Stimulated activated CD4-positive, alpha-beta T cell treated with anti-CD3 and anti-CD28 coated beads, TNF-alpha, amount 100 ng/mL, for 4 hours (primary cell): ENCODE measurements at places on chromosomes 7 and 10.

DNA sequence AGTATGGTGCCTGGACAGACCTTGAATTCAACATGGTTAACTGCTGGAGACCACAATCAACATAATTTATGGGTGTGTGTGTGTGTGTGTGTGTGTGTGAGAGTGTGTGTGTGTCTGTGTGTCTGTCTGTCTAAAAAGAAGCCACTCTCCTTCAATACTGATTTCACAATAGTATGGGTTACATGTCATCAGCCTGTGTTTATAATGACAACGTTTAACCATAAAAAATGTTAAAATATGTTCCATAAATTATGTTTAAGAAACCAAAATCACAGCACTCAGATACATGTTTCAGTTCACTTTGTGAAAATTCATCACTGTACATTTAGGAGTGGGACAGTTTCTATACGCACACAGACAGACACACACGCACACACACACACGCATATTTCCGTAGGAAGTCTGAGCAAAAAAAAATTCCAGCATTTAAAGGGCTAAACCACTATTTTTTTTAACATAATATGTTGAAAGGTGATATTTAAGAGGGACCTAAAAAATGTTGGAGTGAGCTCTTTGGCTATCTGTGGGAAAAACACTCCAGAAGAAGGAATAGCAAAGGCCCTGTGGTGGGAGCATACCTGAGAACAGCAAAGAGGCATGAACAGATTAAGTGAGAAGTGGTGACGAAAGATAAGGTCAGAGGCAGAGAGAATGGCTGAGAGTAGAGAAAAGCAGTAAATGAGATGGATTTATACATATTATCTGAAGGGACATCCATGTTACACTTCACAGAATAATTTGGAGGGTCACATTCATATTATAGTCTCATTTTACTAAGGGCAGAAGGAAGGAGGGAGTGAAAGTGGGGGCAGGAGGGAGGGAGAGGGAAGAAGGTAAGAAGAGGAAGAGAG lies 10.9 kb downstream of the PDZD8 start:
- no peak for DNase-seq

- no peak for DNase-seq
Measured at GRCh38 chr7:46934198-46934825, 647.6 kb downstream of the TNS3 start.

DNA sequence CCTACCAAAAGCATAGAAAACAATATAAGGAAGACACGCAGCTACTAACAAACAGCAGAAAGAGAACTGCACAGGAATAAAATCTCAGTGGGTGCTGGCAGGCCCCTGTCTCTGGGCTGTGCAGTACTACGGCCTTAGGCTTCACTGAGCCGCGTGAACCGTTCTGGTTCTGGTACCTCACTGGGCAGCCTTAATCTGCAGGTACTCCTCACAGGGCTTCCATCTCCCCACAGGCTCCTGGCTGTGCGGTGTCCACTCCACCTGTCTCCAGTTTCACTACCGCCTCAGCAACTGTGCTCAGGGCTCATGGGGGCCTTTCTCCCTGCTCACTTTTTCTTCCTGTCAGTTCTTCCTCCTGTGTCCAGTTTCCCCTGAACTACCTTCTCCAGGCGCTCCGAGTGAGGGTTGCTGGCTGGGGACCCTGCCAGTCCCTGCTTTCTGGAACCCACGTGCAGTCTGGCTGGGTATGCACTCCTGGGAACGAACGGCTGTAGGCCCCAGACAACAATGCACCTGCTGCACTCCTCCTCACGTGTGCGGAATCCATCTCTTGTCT lies 75.7 kb downstream of the VIPR2 start:
- DNase-seq, result no peak

DNA sequence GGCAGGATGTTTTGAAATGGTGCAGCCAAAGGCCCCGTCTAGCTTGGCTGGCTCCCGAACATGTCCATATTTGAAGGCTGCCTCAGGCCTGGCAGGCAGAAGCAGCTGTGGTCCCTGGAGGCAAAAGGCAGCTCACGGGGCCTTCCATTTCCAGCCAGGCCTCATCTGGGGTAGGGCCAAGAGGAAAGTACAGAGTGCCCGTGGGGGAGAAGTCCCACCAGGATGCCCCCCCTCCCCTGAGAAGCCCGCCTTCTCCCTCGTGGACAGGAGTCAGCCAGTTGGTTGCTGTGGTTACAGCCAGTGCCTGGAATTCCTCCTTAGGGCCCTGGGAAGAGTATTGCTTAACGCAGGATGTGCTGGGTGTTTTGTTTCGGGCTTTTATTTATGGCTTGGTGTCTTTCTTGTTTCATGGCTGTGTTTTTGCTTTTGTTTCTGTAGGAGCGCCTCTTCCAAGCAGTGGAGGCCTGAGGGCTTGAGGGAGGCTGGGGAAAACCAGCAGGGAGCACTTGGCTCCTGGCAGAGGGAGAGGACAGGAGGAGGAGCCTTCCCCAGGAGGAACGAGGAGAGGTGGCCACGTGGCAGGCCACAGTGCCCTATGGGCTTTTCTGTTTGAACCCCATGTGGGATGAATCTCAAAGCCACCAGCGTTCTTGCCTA lies 45.4 kb downstream of the CHST3 start:
- DNase-seq, result no peak

DNA sequence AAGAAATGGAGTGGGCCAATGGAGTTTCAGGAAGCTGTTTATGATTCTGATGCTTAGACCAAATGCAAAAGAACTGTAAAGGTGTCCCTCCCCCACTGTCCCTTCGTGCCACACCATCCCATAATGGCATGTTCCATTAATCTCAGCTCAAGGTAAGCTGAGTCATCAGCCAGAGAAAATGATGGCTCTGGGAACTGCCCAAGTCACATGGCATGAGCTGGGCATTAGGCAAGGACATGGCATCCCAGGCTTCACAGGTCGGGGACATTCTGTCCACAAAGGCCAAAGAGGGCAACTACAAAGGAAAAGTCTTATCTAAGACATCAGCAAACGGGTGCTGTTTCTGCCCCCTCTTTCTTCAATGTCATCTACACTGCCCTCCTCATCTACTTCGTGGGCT lies 44.9 kb downstream of the DLG5 start:
- no peak for DNase-seq

DNA sequence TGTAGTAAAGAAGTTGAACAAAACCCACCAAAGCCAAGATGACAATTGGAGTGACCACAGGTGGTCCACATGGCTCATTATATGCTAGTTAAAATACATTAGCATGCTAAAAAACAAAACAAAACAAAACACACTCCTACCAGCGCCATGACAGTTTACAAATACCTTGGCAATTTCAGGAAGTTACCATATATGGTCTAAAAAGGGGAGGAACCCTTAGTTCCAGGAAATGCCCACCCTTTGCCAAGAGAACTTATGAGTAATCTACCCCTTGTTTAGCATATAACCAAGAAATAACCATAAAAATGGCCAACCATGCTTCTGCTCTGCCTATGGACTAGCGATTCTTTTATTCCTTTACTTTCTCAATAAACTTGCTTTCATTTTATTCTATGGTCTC lies 979.1 kb upstream of the POT1 start:
- DNase-seq, result no peak

- no peak for DNase-seq
Measured at GRCh38 chr10:120511165-120511564, 54.1 kb downstream of the PLPP4 start.

DNA sequence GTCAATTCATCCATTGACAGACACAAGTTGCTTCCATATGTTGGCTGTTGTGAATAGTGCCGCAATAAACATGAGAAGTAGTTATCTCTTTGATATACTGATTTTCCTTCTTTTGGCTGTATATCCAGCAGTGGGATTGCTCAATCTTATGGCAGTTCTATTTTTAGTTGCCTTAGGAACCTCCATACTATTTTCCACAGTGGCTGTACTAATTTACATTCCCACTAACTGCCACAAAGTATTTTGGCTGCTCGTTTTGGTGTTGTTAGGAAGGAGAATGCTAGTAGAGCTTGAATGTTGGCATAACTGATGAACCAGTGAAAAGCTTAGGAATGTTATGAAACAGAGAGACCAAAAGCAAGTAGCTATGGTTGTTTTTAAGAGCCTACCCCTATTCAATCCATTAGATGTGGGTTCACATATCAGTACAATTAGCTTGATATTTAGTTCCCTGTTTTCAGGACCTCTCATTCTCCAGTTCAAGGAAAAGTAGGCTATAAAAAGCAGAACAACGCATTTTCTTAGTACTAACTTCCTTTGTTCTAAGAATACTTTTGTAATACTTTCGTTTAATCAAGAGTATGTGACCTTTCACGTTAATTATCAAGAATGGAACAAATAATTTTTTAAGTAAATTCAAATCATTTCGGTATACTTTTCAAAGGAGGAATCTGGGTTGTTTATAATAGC lies 100.3 kb downstream of the FAS start:
- DNase-seq, result no peak

DNA sequence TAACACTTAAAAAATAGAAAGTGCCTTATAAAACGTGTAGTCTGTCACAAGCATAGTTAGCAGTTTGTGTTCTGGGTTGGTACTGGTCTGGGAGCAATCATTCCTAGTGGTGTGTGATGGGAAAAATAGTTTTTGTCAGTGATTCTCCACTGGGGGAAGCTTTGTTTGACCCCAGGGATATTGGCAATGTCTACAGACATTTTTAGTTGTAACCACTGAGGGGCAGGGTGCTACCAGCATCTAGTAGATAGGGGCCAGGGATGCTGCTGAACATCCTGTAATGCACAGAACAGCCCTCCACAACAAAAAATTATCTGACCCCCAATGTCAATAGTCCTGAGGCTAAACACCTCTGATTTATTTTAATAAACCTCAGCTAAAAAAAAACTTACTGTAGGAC lies 51.6 kb upstream of the CREB5 start:
- DNase-seq, result no peak

GRCh38 chr10:13862546-13863233 lies 275.9 kb downstream of the PRPF18 start:
- DNase-seq, result no peak

DNA sequence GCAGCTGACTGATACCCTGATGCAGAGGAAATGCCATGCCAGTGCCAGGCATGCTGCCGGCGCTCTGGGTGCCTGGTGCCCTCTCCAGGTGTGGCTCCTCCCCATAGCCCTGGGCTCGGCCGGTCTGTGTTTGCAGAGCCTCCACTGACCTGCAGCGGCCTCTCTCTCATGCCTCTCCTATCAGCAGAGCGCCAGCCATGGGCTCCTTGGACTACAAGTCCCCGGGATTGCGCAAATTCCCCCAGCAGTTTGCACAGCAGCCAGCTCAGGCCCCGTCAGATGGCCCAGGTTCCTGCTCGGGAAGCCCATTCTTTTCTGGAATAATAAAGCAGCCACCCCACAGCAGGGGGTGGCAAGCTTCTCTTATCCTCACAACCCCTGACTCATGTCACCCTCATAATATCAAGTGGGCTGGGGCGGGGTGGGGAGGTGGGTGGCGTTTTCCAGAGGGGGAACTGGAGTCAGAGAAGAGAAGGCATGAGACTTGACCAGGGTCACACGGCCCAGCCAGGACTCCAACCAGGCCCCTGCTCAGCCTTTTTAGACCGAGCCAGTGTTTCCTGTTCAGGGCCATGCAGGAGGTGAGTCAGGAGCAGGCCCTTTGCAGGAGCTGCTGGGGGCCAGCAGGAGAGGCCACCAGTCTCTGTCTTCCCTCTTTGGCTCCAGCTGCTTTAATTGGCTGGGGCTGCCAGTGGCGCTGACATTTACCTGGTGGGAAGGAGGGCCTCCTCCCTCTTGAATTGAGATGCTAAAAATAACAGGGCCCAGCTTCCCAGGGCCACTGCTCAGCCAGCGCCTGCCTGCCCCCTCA lies 58.6 kb downstream of the ZMIZ1 start:
- DNase-seq, result no peak

DNA sequence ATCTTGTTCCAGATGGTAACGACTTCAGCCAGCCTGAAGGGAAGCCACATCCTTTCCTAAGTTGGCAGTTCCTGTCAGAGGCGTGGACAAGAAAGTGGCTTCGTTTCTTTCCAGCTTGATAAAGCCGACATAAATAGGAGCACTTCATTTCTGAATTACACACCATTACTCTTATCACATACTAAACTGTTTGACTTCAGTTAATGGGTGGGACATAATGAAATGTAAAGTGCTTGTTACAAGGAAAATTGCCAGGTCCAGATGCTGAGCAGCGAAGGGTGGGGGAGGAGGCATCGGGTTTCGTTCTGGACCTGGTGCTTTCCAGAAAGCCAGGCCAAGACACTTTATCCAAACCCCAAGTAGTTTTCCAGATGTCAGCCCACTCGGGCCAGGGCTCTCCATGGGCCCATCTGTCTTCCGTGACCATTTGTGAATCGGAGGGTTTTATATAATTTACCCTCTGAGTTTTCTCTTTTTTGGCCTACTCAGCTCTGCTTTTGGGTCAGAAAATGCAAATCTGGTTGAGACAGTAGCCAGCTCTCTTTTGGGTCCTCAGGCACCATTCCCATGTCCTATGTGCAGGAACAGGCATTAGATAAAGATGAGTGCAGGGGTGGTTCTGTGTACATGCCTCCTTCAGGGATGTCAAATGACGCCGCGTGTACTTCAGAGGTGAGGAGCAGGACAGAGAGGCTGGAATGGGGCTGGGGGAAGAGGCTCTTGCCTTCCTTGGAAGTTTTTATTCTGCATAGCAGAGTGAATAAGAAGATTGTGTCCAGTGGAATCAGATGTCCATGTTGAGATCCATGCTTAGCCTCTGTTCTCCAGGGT lies 90.2 kb downstream of the TACC2 start:
- DNase-seq, result no peak

- no peak for DNase-seq
Measured at GRCh38 chr7:3518546-3518945, 217.5 kb downstream of the SDK1 start.

DNA sequence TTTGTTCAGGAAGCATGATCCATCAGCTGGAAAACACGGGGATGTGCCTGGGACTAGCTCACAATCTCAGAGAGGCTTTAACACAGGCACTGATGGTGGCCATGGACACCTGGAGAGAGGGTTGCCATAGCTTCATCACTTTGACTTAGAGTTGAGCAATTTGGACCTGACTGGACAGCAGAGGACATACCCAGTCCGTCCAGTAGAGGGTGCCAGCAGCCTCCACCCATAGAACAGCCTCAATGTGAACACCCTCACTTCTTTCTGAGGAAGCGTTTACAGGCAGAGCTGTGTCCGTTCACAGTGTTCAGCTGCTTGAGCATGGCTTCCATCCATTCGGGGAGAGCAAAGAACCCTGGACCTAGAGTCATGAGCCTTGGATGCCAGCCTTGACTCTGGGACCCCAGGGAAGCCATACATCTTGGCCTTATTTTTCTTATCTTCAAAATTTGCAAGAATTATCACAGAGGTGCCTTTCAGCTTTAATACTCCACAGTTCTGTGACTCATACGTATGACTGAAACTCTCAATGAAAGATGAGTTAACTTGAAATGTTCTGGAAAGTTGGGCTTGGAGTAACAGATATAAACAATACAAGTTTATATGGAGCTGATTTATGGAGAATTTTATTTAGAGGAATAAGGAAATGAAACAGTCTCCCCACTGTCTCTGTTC lies 302.9 kb upstream of the PODXL start:
- DNase-seq, result no peak

DNA sequence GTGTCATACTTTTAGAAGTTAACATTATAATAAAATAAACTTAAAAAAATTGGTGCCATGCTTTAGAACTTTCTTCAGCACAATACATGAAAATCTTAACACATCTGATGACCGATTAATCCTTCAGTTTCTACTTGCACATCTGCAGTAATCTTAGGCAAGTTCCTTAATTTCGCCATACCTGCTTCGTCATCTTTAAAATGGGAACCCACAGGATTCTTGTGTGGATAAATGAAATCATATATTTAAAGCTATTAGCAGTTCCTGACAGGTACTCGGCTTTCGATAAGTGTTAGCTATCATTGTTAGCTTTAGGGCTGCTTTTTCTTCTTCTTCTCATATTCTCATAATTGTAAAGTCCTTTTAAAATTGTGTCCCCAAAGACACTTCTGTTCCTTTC lies 907 bp upstream of the VPS50 start:
- no peak for DNase-seq
